SK-N-SH treated with all-trans-retinoic acid at 6 μM for 48 hours (cell line): ENCODE measurements at places on chromosomes 3 and 15.
A peak's percentile ranks its signal among the peaks of the same experiment; 100 is the strongest.

- peak; percentile 51 for ATAC-seq
Measured at GRCh38 chr15:63023351-63023945, 19.1 kb upstream of the TPM1 start.

DNA sequence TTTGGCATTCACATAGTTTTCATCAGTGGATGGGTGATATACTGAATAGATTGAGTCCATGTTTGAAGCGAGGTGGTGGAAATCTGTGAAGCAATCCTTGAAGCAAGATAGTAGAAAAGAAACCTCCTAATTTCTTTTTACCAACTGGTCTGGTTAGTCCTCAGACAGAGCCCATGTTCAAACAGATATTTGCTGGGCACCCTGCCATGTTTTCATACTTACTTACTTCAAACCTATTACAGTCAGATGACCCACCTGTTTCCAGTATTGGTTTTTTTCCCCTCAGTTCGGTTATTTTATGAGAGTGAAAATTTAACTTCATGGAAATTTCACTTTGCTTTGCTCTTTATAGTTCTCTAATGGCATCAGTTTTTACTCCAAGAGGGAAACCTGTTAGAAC is 23.7 kb downstream of the EXOSC7 start:
- no peak for ATAC-seq

- ATAC-seq = no peak
Measured at GRCh38 chr3:46877406-46878125, at the start of gene PTH1R. Gene PTH1R, plus strand, starts transcription at chr3:46877721. Its CDS starts 5,839 bp downstream, at chr3:46883560.

DNA sequence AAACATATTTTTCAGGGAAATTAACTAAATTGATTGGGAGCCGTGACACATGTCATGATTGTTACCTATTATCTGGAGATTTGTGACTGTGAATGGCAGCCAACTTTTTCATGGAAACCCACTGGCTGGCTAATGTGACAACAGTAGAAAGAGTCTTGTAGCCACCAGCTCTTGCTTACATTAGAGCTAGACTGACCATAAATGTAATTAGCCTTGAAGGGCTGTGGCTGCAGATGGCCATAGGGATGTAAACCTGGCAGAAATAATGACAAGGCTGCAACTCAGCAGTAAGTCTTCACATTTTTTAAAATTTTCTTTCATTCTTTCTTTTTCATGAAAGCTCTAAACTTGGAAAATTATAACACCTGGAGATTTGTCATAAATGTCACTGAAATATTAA is 168.2 kb upstream of the ROBO2 start:
- no peak for ATAC-seq

- peak; percentile 95 for ATAC-seq
Measured at GRCh38 chr15:38398134-38398533, 55.8 kb upstream of the FAM98B start.

DNA sequence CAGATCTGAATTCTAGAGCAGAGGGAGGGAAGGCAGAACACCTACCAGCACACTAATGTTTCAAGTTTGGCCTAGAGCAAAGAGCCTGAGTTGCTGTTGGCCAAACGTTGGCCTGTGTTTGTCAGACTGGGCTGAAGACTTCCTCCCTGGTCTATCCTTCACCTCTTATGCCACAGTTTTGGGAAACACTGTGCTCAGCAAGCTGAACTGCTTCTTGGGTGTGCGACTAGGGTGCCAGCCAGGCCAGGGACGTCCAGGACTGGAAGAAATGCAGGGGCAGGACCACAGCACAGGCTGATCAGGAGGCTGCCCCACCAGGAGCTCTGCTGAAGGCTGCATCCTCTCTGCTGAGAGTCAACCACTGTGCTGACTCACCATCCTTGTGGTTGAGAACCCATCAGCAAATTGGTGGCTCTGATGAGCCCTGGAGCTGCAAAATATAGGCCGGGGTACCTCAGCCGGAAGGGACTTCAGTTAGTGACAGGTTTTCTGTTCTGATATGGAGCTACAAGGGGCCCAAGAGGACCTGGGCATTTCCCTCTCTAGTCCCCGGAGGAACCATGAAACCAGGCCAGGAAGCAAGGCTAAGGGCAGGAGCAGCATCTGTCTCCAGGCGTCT is 131.6 kb upstream of the RASGRP1 start:
- peak; percentile 43 for ATAC-seq

GRCh38 chr3:134216191-134216764 is 34.4 kb downstream of the RYK start:
- ATAC-seq = no peak

DNA sequence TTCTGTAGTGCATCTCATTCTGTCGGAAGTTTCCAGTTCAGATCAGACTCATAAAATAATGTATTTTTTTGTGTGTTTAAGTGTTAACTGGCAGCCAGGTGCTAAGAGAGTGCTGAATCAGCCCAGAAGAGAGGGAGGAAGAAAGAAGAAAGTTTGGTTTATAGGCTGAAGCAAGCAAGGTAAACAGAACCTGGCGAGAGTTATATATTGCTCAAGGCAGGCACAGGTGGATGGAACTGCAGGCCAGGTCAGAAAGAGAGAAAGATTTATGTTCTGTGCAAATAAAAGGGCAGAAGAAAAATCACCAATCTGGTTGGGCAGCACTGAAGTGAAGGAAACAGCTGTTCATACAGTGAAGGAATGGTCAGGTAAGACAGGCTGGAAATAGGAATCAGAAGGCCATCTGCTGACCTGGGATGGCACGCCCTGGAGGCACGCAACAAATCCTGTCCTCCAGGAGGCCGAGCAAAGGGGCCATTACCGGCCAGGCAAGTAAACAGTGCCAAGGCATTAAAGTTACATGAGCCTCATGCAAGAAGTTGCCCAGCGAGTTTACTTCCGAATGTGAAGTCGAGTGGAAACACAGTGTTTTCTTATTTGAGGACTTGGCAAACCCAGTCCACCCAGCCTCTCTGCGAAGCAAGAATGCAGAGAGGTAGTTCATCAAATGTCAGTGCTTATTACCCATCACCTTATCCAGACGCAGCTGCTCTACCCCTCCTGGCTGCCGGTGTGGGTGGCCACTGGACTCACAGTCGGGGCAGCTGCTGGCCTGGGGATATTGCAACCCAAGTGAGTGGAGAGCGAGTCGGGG is 309.8 kb downstream of the VPS13C start:
- peak; percentile 69 for ATAC-seq
